Activated CD4-positive, alpha-beta T cell treated with anti-CD3 and anti-CD28 coated beads, Interleukin-2, Interleukin-6, amounts not matched to agents 100 ng/mL and 50 ng/mL, durations not matched to agents 16 hours and 8 hours (primary cell): ENCODE measurements at places on chromosomes 11 and 22.

- no peak for DNase-seq
These were observed 233.4 kb downstream of the ST3GAL4 start for GRCh38 chr11:126588630-126589491.

DNA sequence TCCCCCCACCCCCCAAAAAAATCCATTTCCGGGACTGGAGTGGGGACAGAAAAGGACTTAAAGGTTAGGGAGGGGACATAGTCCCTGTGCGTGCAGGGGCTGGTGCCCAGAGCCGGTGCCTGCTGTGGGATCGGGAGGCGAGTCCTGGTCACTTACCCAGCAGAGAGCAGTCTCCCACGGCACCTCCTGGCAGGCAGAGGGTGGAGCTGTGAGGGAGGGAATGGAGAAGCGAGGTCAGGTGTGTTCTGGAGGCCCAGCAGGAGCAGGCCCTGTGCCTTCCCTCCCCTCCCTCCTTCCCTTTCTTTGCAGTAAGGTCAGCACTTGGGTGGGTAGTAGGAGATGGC lies 28.4 kb downstream of the SHANK3 start:
- no peak for DNase-seq

DNA sequence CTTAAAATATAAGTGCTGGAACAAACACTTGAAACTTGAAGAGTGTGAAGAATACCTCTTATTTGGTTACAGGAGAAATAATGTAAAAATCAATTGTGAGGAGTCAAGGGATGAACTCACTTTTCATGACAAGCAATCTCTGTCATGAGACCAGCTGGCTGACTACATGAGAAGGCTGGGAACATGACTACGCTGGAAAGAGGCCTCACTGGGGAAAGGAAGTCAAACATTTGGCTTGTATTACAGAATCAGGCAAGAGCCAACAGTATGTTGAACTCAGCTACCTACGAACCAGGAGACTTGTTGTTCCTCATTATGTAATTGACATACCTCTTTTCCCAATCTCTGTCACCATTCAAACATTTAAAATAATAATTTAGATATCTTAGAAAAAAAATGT lies 14.4 kb downstream of the DCDC1 start:
- DNase-seq: no peak

GRCh38 chr22:45972889-45973253 lies 4.1 kb downstream of the WNT7B start:
- no peak for DNase-seq

GRCh38 chr22:50456466-50457234 lies 18.2 kb downstream of the SBF1 start:
- DNase-seq: no peak

- DNase-seq: no peak
These were observed 362.4 kb downstream of the TENM4 start for GRCh38 chr11:79078456-79078855.

DNA sequence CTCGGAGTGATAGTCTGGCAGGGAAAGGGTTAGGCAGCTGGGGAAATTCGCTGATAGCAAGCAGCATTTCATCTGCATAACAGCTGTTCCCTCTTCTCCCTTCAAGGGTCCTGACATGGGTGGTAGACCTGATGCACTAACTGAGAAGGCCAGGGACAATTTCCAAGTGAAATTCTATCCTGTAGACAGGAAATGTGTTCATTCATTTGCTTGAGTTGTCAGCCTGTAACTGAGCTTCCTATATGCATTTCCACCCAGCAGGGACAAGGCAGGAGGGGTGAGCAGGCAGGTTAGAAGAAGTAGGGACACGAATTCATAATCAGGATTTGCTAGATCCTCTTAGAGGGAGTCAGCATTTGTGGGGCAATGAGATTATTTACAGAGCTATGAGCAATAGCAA lies 154.3 kb upstream of the NCAM1 start:
- no peak for DNase-seq

DNA sequence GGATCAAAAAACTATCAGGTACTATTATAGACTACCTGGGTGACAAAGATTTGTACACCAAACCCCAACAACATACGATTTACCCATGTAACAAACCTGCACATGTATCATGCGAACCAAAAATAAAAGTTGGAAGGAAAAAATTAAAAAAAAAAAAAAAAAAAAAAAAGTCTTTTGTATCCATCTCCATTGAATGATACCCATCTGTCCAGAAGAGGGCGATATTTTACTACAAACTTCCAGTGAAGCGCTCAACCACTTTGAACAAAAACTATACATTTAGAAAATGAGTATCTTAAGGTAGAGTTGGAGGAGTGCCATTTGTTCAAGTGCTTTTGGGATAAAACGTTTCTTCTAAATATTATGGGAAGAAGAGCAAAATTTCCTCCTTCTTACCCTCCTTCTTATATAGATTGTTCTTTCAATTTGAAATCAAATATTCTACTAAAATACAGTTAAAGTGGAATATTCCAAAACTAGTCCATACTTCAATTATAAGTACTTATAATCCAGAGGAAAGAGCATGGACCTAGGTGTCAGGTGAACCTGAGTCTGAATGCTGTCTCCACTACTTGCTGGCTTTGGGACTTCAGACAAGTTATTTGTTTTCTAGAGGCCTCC lies 23.3 kb downstream of the ARL14EP start:
- DNase-seq: peak; percentile 66

DNA sequence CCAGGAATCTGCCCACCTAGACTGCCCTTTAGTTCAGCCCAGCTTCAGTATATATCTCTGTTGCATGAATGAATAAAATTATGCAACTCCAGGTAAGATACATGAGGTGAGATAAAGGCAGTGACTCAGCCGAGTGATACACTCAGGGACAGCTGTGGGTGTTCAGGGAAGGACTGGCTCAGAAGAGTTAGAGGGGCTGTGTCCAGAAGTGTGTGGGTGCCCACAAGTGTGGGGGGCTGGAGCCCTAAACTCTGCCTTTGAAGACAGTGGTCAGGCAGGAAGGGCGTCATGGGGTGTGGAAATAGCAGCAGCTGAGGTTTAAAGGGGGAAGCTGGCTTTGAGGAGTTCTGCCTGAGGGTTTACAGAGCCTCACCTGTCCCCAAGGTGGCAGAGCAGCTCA lies 8.3 kb downstream of the FTH1 start:
- no peak for DNase-seq

- DNase-seq: no peak
These were observed 581.5 kb downstream of the LRRC4C start for GRCh38 chr11:40877981-40878380.

DNA sequence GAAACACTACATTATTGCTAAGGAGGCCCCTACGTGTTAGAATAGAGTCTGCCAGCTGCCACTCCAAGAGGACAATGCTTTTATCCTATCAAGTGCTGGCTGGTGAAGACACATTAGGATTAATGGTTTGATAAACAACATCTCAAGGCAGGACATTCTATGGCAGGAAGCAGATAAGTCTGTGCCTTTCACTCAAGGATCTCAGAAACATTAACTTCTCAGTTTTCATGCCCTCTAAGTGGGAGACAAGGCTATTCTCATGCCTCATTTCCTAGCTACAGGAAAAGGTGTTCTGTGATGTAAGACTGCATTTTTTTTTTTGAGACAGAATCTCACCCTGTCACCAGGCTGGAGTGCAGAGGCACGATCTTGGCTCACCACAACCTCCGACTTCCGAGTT lies 23.5 kb upstream of the TIMP3 start:
- no peak for DNase-seq

GRCh38 chr11:78262691-78263090 lies 74.0 kb downstream of the USP35 start:
- no peak for DNase-seq

DNA sequence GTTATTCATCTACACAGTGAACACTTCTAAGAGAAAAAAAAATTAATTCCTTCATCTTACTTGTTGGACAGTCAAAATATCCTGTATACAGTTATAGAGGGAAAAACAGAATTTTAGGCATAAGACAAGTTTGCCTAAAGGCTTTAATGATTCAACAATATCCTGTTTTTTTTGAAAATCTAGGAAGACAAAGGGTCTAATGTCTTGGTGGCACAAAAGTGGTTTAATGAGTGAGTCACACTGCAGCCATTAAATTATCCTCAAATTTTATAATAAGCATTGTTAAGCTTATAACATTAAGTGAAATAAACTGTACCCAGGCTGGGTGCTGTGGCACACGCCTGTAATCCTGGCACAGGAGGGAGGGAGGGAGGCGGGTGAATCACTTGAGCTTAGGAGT lies 72.9 kb downstream of the GAB2 start:
- no peak for DNase-seq

DNA sequence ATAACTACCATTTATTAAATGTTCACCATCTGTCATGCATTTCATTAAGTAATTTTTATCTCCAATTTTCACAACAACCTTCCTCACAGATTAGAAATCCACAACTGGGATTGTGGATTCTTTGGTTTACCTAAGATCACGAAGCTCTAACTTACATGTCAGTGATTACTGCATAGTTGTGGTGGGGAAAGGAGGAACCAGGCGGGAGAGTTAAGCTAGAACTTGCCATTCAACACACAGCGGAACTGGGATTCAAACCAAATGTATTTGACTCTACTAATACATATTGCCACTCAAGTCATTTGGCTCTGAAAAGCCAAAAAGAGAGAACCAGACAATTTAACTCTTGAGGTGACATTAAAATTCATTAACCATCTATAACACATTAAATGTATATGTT lies 10.4 kb upstream of the LAYN start:
- DNase-seq: no peak

DNA sequence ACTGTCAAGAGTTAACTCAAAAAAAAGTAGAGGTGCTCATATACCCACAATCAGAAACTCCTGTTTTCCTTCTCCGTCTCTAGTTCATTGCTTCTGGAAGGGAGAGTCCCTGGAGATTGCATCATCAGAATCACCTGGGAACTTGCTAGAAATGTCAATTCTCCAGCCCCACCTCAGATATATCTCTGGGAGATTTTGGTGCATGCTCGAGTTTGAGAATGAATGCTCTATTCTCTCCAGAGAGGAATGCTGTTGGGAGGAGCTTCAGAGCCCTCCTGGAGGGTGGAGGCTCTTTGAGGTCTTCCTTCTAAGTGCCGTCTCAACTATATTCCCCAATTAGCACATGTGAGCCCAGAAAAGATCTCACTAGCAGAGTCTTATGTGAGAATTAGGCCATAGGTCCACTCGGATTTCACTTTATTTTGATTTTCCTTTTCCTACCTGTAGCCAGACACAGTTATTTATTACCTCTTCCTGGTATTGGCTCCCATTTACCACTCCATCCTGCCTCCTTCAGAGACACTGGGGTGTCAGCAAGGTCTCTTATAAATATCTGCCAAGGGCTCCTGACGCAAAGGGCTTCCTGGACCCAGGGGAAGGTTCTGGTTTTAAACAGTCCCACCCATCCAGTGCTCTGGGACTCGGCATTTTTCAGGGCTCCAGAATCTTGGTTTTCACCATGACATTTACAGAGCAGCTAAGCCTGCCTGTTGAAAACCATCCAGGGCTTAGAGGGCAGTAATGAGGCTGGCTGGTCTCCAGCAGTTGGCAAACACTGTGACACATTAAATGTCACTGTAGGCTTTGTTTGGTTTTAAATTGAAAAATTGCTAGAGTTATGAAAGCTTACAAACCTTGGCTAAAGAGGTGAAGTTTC lies 136.2 kb downstream of the CD44 start:
- no peak for DNase-seq

DNA sequence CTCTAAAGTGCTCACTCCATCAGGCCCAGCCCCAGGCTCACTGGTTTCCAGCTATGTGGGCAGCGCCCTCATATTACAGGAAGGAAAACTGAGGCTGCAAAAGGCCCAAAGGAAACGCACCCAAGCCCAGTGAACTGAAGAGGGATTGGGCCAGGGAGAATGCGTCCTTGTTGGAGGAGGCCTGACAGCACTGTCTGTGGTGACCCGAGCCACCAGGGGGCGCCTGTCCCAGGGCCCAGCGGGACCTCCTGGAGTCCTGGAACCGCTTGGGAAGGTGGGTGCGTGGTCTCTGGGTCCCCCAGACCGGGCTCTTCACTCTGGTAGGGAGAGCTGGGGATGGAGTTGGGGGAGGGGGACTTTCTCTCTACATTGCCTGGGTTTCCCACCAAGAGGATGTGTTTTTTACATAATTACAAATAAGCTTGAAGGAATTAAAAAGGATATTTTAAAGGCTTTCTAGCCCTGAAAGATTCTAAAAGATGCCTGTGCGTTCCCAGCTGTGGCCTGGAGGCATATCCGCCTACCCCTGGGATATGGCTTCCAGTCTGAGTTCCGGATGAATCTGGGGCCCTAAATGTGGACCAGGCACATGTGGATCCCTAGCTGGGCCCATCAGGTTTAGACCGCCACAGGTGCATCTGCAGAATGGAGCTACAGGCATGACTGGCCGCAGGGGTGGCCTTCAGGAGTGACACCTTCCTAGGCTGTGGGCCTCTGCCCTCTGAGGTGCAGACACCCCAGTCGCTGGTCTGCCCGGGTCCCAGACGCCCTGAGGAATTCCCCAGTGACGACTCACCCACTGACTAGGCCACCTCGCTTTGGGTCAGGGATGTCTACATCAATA lies 4.2 kb downstream of the SPI1 start:
- peak; percentile 89 for DNase-seq

DNA sequence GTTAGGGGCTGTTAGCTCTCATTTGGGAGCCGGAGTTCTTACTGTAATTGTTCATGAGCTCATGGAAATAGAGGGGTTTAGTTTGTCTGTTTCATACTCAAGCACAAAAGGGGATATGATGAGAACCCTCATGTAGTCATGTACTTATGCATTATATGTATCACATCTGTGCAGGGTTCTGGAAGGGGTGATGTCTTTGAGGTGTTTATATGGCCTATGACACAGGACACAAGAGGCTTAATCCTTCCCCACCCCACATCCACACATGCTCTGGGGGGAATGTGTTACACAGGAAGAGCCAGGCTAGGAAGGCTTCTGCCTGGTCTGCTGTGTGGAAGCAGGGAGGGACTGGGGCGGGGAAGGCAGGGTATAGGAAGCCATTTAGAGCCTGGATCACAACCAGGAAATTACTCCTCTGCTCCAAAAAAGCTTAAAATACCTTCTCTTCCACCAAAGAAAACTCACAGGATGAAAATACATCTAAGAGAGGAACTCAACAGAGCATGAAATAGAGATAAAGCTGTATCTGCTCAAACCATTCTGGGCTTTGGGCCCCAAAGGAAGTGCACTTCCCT lies 316.1 kb downstream of the TMEM135 start:
- no peak for DNase-seq

GRCh38 chr11:112856591-112856990 lies 104.6 kb upstream of the NCAM1 start:
- DNase-seq: no peak

DNA sequence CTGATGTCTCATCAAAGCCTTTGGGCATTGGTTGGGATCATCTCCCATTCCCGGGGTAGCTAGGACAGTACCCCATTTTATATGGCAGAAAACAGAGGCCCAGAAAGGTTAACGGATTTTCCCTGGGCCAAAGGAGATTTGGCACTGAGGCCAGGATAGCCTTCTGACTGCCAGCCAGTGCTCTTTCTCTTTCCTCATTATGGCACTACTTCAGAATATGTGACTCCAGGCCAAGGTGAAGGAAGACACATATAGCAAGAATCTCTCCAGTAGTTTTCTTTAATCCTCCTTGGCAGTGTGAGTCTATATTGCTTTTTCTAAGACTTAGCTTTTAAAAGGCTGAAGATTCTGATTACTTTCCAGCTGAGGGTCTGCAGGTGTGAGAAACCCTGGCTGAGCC lies 94.8 kb upstream of the AMOTL1 start:
- DNase-seq: no peak

GRCh38 chr11:65043881-65044501 lies 3.0 kb downstream of the SAC3D1 start:
- DNase-seq: no peak

- DNase-seq: no peak
These were observed 63.2 kb upstream of the RRAS2 start for GRCh38 chr11:14422052-14422813.
